Amniotic stem cell (primary cell): ENCODE measurements at places on chromosomes 7 and 10.
A peak's percentile ranks its signal among the peaks of the same experiment; 100 is the strongest.

DNA sequence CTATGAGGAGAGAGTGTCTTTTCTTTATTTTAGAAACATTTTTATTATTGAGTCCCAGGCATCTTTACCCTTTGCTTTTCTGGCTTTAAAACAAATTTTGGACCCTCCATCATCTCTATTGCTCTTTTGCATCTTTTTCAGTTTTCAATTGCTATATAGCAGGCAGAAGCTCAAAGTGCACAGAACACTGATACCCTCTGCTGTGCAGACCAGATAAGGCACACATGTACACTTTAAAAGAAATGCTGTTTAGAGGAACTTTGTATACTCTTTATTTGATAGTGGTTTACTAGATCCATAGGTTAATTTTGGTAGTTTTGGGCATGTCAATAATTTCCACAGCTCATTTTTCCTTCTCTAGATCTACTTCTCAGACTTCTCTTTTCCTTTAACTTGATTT, 324.2 kb downstream of the SH2D4B start:
- no peak for DNase-seq

DNA sequence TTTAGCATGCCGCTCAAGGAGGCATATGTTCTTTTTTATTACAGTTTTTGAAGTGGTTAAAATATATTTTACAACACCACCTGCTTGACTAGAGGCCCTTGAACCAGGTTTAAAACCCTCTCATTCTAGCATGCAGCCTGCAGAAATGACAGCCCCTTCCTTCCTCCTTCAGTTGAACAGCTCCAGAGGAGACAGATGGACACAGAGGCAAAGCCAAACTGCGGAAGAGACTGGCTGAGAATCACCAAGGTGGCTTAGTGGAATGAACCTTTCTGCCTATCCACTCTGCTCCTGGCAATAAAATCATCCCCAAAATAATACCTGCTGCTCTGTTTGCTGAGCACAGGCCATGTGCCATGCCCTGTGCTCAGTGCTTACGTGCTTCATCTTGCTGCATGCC, 23.9 kb upstream of the PLPP4 start:
- no peak for DNase-seq

GRCh38 chr7:81665236-81665635, 104.6 kb downstream of the HGF start:
- DNase-seq = no peak

DNA sequence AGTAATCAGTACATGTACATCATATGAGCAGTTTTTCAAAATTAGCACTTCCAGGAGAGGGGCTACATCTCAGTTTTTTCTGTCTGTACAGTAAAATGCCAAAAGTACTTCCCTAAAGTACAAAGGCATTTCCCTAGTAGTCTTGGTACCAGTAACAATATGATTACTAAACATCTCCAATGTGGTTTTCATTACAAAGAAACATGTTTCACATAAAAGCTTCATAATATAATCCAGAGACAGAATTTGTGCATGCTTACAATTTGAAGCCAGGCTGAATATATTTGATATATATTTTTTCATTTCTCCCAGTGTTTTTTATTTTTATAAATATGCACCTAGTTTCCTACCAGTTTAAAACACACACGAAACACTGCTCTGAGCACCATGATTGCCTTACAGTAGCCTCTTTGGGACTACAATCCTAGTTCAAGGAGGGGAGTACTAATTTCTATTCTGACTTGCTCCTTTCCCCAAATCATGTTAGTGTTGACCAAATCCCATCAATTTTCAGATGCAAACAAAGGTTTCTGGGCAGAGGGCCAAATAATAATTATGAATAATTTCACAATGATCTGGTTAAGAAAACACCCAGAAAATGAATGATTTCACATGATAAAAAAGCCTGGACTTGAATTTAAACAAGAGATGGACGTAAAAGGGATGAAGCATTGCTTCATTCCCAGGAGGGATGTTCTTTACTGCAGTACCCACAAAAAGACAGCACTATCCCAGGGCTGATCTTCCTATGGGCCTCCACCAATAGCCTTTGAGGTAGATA, 201.3 kb downstream of the SLC25A13 start:
- no peak for DNase-seq

DNA sequence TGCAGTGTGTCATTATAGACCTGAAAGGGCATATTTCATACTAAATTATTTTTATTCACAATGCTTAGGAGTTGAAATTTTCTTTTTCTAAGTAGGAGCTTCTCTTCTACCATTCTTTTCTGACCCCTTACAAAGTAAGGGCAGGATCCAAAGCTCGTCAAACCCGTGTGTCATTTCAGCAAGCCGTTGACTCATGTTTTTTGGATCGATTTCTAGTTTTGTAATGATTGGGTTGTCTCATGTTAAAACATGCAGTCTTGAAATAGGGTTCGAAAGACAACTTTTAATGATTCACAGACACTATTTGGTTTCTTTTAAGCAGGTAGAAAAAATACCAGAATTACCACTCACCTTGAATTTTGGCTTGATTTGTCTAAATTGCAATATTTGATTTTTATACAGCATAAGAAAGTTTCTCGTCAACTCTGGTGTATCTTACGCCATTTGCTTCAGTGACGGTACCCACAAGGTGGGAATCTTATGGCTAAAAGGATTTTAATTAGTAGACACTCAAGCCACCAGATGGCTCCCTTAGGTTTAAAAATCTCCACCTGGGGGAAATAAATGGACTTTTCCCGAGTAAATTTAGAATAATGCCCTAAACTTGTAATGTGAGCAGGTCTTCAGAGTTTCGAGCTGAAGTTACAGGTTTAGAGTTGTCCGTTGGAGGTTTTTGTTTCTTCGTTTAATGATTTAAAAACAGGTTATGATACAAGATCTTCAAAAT, 283.4 kb downstream of the CCDC3 start:
- no peak for DNase-seq

DNA sequence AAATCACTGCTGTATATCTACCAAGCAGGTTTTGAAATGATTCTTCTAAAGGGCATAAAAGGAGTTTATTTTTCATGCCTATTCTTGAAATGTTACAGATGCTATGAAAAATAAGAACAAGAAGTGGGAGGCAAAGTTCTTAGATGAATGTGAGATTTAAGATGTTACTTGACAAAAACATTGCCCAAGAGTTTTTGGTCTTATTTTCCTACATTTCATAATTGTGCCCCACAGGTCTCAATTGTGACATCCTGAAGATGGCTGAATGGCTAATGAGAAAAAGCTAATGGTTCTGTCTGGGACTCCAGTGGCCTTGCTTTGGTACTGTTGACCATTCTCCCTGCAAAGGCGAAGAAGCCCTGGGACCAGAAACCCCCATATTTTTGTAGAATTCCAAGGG, 43.0 kb upstream of the IFRD1 start:
- no peak for DNase-seq

GRCh38 chr10:49572594-49573114, 33.7 kb upstream of the ERCC6 start:
- DNase-seq = no peak

DNA sequence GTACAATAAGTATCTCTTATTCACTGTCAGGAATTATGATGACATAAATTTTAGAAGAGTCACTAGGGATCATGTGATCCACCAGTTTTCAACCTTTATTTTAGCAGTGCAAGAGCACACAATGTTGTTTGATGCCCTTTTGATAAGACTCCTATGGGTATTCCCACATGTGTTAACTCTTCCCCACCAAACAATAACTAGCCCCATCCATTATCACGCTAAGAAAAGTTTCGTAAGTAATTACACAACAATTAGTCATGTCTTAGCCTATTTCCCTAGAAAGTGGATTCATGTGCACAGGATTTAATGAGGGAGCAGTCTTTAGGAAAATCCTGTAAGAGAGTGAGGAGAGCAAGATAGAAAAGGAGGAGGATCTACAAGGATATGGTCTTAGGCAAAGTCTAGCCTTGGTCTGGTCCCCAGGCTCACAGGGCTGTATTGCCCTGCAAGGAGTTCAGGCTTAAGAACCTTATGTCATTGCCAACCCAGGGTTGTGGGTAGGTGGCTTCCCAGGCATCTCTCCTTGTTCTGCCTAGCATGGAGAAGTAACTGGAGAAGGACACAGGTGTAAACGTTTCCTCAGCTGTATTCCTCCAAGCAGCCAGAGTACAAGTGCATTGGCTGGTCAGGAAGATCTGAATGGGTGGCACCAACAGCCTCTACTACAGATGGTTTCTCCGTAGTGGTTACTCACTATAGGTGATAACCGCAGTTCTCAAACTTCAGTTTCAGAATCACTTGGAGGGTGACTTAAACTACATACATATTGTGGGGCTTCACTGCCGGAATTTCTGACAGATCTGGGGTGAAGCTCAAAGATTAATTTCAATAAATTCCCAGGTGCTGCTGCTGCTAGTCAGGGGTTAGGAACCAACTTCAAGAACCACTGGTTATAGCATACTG, 574.5 kb downstream of the SUGCT start:
- DNase-seq = no peak

- DNase-seq = no peak
Measured at GRCh38 chr10:1824928-1825327, 87.6 kb upstream of the ADARB2 start.

GRCh38 chr10:498760-499435, 190.6 kb downstream of the DIP2C start:
- DNase-seq = no peak

DNA sequence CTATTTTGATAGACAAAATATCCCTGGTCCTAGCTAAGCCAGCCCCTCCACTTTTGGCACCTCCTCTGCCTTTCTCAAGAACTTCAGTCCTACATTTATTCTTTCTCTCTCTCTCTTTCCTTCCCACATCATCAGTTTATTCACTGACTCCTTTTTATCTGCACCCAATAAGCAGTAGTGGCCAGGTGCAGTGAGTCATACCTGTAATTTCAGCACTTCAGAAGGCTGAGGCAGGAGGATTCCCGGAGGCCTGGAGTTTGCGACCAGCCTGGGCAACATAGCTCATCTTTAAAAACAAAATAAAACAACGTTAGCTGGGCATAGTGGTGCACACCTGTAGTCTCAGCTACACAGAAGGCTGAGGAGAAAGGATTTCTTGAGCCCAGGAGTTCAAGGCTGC, 19.4 kb upstream of the NRP1 start:
- no peak for DNase-seq

GRCh38 chr10:79339266-79339665, 8.0 kb upstream of the PPIF start:
- DNase-seq = no peak

DNA sequence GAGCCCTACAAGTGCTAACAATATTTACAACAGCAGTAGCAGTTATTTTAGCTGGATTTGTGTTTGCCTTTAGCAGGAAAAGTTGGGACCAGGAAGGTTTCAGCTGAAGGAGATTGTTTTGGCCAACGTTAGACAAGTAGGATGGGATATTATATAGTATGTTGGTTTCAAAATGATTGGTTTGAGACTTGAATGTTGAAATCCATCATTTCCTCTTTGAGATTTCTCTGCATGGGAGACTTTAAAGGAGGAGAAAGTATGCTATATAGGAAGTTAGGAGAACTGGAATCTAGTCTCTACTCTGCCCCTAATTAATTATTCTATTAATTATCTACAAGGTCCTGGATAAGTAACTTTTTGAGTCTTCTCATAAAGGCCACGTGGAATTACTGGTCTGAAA, 263.8 kb downstream of the PTEN start:
- no peak for DNase-seq

DNA sequence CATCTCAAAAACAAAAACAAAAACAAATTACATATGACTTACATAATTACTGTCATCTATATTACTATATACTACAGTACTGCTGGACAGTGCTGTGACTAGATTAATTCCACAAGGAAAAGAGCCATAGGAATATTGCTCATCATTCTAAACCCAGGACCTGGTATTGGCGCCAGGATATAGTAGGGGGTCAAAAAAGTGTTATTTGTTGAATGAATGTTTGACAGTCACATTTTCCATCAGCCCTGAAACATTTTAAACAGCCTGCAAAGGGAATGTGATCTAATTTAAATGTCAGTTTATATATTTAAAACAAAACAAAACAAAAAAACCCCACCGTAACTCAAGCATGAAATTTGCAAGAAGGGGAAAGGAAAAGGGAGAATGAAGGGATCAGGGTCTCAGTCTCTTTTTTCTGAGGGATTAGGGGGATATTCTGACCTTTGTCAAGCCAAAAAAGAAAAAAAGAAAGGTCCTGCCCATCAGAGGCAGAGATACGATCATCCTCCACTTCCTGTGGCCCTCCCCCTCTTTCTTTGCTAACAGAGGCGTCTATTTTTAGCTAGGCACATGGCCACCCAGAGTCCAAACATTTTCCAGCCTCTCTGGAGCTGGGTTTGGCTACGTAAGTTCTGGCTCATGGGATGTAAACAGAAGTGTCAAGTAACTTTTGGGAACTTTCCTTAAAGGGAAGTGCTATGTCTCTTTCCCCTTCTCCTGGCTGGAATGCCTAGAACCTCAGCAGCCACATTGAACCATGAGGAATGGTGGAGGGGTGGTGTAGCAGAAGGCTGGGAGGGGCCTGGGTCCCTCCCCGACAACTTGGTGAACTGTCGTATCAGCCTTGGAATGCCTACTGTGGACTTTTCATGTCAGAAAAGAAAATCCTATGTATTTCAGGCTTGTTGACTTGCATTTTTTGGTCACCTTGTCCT, 44.6 kb upstream of the DLG5 start:
- peak; percentile 89 for DNase-seq

- peak; percentile 12 for DNase-seq
Measured at GRCh38 chr7:82164813-82165212, 278.8 kb downstream of the CACNA2D1 start.

DNA sequence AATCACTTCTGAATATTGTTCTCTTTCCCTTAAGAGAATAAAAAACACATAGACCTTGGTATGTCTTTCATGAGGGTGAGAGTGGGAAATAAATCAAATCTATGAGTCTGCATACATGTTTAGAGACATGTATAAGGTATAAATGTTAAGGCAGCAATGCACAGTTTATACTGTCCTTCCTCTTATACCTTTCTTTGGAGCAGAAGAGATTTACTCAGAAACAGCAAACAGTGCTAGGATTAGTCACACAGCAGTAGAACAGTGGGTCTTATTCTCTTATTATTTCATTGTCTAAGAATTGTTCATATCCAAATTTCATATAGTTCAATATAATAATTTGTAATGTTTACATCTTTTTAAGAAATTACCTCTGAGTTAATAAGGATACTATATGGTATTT, 126.7 kb upstream of the TMEM196 start:
- no peak for DNase-seq

DNA sequence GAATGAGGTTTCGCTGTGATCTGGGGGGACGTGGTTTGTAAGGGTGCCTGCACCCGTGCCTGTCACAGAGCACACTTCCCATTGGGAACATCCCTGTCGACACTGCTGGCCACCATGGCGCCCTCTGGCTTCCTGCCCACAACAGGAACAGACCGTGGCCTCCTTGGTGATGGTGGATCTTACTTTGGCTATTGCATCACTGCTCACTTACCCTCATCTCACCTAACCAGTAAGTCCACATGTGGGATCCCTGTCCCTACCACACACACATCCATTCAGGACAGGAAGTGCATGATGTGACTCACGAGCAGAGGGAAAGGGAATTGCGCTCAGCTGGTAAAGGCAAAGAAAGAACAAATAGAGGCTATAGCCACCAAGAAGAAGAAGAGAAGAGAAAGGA, 26.2 kb upstream of the SEC61G start:
- no peak for DNase-seq

DNA sequence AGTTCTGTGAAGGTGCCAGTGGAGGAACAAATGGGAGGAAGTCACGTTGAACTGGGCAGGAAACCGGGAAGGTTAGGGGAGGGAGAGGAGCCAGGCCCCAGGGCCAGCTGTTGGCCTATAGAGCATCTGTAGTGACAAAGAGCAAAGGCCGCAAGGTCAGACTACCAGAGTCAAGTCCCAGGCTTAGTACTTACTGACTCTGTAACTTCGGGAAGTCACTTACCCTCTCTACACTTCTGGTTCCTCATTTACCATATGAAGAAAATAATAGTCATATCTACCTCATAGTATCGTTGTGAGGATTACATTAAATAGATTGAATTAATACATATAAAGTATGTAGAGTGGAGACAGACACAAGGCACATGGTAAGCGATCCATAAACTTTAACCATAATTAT, 101.8 kb upstream of the FZD1 start:
- DNase-seq = no peak
